ENCODE measurements at places on chromosomes 13 and 19.
A peak's percentile ranks its signal among the peaks of the same experiment; 100 is the strongest.

GRCh38 chr19:55322204-55322885, 2.8 kb downstream of the TMEM150B start:
- no peak for DNase-seq

GRCh38 chr13:25821776-25822175, 230.0 kb downstream of the SHISA2 start:
- DNase-seq: no peak

DNA sequence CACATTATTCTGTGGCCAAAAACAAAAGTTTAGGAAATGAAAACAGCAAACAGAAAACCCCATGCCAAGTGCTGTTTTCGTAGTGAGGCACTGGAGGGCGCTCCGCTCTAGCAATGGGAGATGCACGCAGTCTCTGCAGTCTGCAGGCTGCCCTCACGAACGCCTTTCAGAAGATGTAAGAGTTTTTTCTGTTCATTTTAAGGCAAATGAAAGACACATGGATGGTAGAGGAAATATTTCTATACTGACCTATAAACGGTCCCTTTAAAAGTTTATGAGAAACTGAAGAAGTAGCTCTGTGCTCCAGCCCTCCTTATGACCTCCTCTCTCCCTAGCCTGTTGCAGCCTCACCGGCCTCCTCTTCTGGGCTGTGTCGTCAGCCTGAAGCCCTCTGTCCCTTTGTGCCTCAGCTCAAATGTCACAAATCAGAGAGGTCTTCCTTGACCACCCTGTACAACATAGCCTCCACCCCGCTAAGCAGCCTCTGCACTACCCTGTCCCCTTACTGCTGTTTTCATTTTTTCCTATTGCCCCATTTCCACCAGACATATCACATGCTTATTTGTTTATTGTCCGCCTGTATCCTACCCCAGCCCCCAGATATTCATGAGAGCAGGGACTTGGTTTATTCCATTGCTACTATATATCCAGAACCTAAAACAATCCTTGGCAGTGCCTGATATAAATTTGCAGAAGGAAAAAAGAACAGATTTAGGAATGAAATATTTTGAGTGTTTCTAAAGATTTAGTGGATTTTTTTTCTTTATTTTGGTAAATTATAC, 116.4 kb downstream of the TM9SF2 start:
- peak; percentile 74 for DNase-seq

DNA sequence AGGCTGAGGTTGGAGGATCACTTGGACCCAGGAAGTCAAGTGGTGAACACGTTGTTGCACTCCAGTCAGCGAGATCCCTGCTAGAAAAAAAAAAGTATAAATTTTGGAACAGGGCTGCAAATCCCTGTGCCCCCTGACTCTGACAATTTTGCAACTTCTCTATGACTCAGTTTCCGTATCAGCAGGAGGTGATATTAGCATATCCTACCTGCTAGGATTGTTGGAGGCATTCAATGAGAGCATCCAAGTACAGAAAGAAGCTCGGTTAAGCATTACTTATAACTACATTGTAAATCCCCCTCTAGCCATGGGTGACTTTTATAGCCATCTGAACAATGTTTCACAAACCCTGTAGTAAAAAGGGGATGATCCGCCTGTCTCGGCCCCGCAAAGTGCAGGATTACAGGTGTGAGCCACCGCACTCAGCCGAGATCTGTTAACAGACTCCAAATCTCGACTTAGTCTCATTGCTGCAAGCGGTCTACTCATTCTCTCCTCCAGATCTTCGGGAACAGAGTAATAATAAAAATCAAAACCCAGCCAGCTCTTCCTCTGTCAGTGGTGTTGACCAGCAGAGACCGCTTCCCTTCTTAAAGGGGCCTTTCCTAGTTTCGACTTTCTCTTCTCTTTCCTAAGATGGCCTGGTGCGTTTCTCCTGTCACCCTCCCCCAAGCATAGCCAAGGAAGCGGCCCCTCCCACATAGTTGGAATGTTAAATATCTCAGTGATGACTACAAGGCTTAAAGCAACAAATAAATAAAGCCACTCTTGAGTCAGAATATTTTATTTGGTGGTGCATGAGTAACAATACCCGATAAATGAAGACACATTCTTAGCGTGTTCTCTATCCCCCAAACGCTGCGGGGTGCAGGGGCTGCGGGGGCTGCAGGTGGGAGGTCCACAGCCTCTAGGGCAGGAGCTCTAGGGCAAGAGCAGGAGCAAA, 10.3 kb upstream of the BICRA start:
- peak; percentile 93 for DNase-seq

DNA sequence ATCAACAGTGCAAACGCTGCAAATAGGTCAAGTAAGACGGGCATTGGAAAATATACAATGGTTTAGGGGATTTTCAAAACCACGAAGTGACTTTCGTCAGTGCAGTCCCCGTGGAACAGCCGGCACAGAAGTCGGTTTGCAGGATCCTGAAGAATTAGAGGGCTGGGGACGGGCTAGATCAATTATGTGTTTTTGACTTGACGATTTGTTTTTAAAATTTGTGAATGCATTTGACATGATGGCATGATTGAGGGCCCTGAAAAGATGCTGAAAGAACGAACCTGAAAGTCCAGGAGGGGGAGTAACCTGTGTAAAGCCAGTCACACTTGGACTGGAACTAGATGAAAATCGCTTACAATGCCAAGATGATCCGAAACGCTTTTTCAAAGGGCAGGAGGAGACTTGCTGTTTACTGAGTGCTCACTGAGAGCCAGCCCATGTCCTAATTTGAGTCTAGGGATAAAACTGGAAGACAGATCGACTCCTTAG, 8.9 kb upstream of the DGKH start:
- no peak for DNase-seq

DNA sequence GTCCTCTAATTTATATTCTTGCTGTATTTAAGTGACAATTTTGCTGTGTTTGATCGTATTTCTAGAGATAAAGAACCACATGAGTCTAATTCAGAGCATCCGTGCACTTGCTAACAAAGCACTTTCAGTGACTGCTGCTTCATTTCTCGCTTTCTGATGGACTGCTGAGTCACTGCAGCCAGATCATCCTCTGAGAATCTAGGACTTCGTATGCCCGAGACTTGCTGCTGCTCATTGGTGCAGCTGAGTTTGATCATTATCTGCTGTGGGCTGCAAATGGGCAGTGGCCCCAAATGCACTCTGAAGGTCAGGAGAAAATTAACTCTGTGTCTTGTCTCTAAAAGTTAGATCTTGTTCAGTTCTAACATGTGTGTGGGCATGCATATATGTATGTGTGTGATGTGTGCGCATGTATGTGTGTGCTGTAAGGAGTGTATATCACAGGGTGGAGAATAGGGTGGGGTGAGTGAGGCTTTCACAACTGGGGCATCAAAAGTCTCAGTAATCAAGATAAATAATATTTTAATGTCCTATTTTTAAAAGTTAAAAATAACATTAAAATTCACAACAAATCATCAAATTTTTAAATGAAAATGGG, 342.6 kb downstream of the MTUS2 start:
- DNase-seq: peak; percentile 69

GRCh38 chr13:101210774-101211173, 205.5 kb downstream of the NALCN start:
- DNase-seq: no peak

DNA sequence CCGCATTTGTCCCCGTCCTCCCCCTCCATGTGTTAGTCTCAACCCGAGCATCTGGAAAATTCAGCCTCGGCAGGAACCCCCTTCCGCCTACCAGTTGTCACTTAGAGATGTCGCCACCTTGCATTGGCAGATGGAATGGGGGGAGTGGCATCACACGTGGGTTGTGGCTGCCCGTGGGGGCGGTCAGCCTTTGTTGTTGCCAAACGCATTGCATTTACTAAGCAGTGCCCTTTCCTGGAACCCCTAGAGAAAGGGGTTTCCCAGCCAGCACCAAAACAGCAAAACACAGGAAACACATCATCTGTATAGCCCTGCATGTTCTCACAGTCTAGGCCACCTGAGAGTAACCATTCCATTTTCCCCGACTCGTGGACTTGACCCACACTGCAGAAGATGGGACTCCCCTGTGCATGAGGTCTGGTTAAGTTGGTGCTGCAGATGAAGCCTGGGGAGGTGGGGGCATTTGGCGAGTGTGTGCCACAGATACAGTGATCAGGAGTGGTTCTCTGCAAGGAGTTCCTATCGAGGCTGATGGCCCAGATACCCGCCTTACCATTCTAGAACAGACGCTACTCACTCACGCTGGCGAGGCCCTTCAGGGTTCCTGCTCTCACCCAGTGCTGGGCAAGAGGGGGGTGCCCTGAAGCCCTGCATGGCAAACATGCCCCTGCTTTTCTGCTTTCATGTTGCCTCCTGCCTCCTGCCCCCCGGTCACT, 38.3 kb downstream of the TMED1 start:
- no peak for DNase-seq

GRCh38 chr13:44576351-44577235, 463 bp upstream of the TSC22D1 start:
- DNase-seq: peak; percentile 46

- DNase-seq: peak; percentile 27
These were observed 98.2 kb downstream of the OLFM4 start for GRCh38 chr13:53126841-53127245.

- DNase-seq: peak; percentile 39
These were observed 233.4 kb downstream of the B3GLCT start for GRCh38 chr13:31433207-31433606.

DNA sequence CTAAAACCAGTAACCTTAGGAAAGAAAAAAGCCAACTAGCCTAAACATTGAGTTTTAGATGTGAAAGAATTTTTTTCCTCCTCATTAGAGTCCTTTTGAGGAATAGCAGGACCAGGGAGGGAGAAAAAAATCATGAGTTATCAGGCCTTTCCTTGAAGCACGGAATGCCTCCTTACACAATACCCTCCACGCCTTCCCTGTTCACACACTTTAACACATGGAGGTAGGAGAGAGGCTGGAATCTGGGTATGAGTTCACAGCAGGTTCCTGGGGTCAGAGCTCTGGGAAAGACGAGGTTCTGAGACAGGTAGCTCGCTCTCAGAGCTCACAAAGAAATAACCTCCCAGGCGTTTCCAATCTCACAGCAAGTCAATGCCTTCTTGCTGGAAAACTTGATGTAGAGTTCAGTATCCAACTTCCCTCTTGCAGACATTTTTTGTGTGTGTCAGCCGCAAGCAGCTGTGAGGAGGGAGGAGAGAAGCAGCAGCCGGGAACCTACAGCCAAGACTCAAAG, 716 bp downstream of the ZNF573 start:
- peak; percentile 36 for DNase-seq

DNA sequence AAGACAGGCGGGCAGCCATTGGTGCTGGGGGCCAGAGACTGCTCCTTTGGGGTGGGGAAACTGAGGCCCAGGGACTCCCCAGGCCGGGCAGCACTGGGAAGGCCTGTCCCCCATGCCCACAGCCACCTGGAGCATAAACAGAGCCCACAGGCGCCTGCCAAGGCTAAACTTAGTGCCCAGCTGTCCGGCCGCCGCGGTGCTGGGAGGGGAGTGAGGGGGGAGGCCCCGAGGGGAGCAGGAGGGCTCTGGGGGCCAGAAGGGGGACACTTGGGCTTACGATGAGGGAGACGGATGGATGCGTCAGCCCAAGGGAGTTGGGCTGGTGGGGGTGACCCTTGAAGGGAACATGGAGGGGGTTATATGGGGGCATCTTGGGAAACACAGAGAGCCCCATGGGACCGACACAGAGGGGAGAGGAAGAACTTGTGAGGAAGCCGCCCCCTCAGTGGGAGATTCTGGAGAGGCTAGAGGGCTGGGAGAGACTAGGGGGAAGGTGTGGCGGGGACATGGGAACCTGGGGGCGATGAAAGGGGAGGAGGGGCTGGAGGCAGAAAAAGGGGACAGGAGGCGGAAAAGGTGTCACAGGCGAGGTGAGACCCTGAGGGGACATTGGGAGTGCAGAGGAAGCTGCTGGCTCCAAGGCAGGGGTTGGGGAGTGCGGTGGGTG, 2.2 kb downstream of the CERS1 start:
- no peak for DNase-seq

DNA sequence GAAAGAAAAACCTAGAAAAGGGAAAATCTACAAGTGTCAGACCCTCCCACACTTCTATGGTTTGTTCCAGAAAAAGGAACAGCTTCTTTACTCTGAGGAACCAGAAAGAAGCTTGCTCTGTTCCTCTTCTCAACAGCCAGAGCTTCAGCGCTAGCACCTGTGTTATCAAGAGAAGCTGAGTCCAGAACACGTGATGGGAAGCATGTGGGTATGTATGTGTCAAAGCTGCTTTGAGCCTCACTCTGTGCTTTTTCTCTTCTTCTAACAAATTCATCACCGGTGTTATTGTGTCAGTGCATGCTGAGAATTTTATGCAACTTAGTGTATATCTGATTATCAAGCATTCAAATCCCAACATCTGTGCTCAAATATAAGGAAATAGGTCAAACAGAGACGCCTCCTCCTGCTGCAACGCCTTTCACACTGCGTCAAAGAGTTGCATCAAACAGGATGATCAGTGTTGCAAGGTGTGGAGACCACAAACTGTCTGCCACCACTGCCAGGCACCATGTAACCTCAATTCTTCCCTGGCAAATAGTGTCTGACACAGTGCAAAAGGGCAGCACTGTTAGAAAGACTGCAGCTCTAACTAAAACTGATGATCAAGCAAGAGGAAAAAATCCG, 83.9 kb downstream of the LRRC63 start:
- no peak for DNase-seq

DNA sequence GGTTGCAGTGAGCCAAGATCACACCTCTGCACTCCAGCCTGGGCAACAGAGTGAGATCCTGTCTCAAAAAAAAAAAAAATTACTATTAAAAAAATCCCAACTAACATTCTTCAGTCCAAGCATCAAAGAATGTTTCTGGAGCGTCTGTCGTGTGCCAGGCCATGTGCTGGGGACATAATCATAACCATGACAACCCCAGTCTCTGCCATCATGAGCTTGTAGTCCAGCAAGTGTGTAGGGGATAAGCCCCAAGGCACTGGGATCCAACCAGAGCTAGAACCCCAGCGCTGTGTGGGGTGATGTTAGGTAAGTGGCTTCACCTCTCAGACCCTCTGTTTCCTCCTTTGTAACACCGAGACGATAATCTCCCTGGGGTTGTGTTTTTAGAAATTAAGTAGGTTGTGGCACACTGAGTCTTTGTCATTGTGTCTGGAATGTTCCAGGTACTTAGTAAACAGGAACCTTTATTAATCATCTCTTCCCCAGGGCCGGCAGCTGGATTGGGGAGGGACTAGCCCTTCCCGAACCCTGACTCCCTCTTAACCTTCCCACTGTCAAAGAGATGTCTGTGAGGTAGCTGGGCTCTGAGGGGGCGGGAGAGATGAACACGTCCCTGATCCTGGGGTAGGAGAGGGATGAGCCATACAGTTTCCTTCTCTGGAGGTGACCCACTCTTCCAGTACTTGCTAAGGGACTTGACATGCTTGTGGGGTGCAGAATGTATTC, 5.2 kb downstream of the ITPKC start:
- DNase-seq: no peak
